ENCODE measurements at places on chromosomes 4 and X. TPM values are rescaled to one million over a fixed set of nuclear protein-coding genes. Genes with fewer than 3 reads are reported as not detected.

The PAGE5 gene
- total RNA-seq = not detected

The EPHA5 gene
- 4.1 TPM for total RNA-seq

The TMEM47 gene
- total RNA-seq = 54.1 TPM

The TRIM75 gene
- total RNA-seq = not detected

The FAAH2 gene
- total RNA-seq = 2.2 TPM

The KCNIP4 gene
- total RNA-seq = 23.5 TPM

The TRIML2 gene
- not detected for total RNA-seq

The NAA15 gene
- total RNA-seq = 54.0 TPM

DNA sequence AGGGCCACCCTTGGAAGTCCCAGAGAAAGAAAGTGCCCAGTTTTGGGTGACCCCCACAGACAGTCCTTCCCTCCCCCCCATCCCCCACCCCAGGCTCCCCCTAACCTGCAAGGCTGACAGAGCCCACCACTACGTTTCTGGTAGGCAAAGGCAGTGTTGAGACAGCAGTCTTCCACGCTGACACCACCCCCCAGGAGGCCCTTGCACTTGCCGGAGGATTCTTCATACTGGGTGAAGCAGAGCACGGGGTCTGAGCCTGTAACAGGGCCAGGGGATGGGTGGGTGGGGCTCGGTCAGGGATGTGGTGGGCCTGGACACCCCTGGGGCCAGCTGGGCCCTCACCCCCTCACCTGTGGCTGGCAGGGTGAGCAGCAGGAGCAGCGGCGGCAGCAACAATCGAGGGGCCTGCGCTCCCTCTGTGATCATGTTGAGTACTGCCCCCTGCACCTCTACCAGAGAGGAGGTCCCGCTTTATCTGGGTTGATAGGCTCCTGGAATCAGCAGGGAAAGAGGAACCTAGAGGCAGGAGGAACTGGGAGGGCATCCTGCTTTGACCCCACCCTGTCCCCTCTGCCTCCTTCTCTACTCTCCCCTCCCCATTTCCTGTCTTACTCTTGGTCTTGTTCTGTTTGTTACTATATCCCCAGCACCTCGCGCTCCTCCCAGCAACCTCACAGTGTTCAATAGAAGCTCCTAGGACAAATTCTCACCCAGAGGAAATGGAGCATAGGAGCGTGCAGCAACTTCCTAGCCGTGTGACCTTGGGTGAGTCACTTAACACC, at the start of gene CFP:
Gene CFP, minus strand, starts transcription at position 512 of the 782 bp plus-strand sequence. Its CDS starts 86 bp downstream, at position 426.
- no peak for DNase-seq

- no peak for DNase-seq
Measured at GRCh38 chrX:19689170-19689779, 174.0 kb upstream of the MAP3K15 start.

GRCh38 chr4:77843628-77844027, 19.0 kb upstream of the MRPL1 start:
- DNase-seq = no peak

GRCh38 chrX:135931644-135932487, 38.4 kb downstream of the SAGE1 start:
- DNase-seq = no peak

- DNase-seq = no peak
Measured at GRCh38 chr4:113209652-113210320, 160.3 kb downstream of the ANK2 start.

DNA sequence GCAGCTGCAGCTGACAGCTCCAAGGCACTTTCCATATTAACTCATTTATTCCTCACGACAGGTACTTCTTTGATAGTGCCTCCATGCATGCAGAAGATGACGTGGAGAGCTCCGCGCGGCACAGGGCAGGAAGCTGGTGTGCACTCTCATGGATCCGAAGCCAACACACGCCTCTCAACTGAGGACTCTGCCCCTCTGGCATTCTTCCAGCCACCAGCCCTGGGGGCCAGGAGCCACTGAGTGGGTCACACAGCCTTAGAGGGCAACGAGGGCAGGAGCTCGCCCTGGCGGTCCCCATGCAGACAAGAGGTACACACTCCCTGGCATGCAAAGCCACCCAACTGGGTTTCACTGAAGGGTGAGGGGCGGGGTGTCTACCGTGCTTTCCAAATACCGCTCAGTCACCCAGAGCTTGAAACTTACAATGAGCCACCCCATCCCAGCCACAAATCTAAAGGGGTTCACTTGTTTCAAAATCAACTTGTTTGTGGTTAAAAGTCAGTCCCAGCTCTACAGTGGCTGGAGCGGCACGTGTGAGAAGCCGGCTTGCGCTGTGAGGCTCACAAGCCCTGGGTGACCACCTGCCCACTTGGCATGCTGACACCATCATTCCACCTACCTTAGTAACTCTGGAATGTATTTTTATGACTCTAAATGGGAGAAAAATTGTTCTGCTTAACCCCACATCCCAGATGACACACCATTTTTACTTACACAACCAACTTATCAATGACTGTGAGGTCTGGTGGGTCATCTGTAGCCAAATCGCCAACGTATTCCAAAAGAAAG, 16.2 kb downstream of the NOP14 start:
- DNase-seq = no peak

GRCh38 chr4:167238226-167238625, 3.9 kb upstream of the SPOCK3 start:
- DNase-seq = no peak

- DNase-seq = no peak
Measured at GRCh38 chr4:119858176-119858575, 208.5 kb downstream of the MAD2L1 start.

DNA sequence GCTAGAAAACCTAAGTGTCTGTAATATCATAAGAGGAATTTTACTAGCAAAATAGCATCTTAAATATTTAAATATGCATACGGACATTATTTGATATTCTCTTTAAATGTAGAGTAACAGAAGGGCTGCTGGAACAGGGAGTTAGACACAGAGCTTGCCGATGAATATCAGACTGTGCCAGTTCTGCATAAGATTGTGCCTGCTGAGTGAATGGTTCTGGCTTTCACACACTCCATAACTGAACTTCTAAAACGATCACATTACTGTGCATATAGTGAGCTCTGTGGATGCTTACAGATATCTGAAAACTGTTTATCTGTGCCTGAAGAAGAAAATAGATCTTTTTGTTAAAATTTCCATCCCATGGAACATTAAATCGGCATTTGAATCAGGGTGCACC, 867.4 kb upstream of the PCDH10 start:
- DNase-seq = no peak

DNA sequence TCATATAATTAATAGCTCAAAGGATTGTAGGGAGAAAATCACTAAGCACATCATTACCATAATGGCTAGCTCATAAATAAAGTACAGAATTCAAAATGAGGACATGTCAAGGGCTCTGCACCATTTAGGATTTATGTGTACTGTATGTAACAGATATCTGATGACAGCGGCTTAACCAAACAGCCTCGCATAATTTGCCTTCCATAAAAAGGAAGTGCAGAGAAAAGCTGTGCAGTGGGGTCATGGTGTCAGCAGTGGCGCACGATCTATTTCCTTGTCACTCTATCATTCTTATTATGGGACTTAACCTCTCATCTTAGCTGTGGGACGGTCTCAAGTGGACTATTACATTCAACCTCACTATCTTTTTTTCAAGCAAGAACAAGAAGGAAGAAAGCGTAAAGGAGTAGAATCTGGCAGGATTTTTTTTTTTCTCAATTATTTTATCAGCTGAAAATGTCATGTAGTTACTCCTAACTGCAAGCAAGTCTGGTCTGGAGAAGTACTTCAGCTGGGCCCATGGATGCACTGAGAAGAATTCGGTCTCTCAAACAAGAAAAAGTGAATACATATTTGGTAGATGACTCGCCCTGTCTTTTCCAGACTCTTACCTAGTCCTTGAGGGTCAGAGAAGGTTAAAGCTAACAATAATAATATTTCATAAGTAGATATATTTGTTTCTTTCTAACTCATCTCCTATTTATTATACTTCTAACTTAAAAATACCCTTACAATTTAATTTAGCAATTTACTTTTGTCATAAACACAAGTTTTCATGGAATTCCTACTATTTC, 94.6 kb downstream of the COX18 start:
- no peak for DNase-seq

DNA sequence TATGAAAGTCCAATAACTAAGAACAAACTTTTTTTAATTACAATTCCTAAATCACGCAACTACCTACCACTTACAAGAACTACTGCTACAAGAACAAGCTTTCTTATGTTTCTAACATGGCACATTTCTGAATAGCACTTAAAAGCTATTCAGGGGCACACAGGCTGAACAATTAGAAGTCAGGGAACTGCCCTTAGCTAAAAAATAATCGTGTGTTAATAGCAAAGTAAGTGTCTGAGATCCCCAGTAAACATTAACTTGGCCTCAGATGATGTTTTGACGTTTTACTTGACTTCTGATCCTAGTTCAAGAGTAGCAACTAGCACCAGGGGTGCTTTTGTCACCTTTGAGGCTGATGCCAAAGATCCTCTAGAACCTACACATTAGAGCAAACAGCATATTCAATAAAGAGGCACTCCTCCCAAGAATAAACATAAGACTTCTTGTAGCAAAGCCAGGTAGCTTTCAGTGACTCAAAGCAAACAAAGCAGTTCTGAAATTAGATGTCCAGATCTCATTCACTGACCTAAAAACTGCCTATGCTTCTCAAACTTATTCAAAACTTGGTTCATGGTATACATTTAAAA, 16.2 kb downstream of the SPOCK3 start:
- DNase-seq = no peak

DNA sequence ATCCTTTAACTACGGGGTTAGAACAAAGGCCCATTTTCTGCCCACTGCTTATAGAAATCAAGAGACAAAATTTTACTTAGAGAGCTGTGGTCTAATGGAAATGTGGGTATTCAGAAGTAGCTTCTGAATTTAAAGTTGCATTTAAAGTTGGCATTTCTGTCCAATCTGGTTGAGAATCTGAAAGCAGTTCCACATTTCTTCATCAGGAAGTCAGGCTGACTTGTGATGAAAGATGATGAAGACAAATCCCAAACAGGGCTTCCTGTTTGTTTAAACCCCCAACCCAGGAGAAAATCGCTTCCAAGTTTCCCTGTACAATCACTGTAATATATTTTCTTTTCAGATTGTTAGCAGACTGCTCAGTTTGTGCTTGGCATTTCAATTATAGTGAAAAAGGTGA, 345.3 kb downstream of the SPRY1 start:
- no peak for DNase-seq
